Umbilical cord (tissue), 2 donors: ENCODE measurements at places on chromosomes 11 and 22. TPM values are rescaled to one million over a fixed set of nuclear protein-coding genes. Genes with fewer than 3 reads are reported as not detected.

KRTAP5-8 gene
- not detected for total RNA-seq

MS4A12 gene
- total RNA-seq = not detected

DNAJB7 gene
- total RNA-seq = 3.1 TPM

TSGA10IP gene
- not detected for total RNA-seq

BARX2 gene
- 6.0 TPM for total RNA-seq

MCAT gene
- total RNA-seq = 13.7 TPM

CTSW gene
- not detected for total RNA-seq

RAB3IL1 gene
- total RNA-seq = 10.1 TPM

BATF2 gene
- not detected for total RNA-seq

KIRREL3 gene
- 0.72 TPM for total RNA-seq
